Choroid plexus epithelial cell (primary cell): ENCODE measurements at places on chromosomes 6 and 20.

DNA sequence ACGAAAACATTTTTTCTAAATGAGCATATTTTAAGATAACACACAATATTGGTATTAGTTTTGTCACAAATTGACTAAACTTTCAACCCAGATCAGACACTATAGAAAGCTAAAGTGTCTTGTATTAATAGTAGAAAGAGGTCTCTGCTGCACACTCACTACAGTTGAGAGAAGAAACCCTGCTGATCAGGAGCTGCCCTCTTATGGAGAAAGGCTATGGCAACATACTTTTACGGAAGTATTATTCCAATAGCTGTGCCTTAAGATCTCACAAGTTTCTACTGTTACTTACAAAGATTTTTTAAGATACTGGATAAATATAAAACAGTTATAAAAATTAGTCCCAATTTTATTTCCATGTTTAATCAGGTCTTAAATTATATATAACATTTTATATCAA is 155.7 kb downstream of the RIMS1 start:
- DNase-seq, result peak; percentile 26

DNA sequence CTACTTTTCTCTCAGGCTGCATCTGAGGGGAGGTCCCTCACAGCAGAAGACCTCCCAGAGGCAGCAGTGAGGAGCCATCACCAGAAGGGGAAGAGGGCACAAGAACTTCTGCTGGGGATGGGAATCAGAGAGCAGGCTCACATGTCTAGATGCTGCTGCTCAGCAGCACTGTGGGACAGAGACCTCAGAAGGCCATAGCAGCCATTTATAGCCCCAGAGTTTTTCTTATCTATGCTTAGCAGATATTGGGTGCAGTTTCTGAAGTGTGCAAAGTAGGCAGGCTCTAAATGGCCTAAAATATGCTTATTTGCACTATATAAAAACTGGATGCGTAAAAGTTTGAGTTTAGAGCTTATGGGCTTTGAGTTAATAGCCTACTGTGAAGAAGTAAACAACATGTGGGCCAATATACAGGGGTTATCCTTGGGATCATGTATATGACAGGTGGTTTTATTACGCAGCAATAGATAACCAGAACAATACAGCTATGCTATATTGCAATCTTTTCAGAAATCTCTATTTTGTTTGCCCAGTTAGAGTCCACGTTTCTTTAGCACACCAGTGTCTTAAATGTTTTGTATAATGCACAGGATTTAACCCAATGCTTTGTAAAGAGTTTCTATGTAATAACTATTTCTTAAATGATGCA is 60.2 kb upstream of the TMEM244 start:
- no peak for DNase-seq

GRCh38 chr6:19632230-19632629 is 204.9 kb upstream of the ID4 start:
- no peak for DNase-seq

- DNase-seq, result no peak
Measured at GRCh38 chr20:8470156-8470555, 338.1 kb downstream of the PLCB1 start.

GRCh38 chr20:17327185-17328148 is 100.6 kb downstream of the PCSK2 start:
- DNase-seq, result no peak

GRCh38 chr6:280775-281468 is 11.4 kb upstream of the DUSP22 start:
- no peak for DNase-seq

DNA sequence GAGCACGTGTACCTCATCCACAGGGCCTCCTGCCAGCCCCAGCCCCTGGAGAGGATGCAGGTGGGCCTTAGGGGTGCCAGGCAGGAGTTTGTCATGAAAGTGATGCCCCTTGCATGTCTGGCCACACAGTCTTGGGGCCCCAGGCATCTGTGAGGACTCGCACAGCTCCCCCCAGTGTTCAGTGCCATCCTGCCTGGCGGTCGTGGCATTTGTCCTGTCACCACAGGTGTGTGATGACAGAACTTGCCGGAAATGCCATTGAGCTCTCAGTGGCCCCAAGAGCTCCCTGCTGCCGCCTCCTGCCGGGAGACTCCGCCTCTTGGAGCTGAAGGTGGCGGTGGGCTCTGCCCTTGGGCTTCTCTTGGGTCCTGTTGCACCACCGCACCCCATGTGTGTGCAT is 30.6 kb upstream of the ADRM1 start:
- DNase-seq, result no peak

DNA sequence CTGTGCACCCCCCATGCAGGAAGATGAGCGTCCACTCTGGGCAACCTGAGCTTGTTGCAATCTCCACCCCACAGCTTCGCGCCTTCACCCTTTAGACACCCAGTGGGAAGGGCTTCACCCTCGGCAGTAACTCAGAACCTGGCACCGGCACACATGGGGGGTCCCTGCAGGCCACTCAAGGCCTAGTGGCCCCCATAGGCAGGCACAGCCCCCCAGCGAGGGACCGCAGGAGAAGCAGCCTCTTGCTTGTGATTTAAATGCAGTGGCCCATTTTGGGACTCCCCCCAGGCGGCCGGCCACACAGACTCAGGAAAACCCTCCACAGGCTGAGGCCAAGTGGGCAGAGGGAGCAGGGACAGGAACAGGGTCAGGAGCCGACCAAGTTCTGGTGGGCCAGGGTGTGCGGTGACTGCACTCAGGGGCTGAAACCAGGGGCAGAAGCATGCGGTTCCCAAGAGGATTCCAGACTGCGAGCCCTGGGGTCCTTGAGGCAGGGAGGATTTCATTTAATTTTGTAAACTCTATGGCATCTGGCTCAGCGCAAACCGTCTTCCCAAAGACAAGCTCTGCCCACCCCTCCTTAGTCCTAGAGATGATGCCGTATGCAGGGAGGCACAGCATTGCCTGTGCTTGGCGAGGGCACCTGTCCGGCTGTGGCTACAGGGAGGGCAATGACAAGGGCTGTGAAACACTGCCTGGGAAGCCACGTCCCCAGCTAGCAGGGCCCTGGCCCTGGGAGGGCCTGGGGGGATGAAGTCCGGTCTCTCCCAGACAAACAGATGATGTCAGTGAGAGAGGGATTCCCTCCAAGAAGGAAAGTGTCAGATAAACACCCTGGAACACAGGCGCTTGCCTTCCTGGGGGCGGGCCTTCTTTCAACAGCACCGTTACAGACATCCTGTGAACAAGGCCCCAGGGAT is 52.9 kb upstream of the GPR31 start:
- DNase-seq, result no peak

GRCh38 chr6:118645395-118645794 is 6.0 kb downstream of the CEP85L start:
- DNase-seq, result peak; percentile 19

DNA sequence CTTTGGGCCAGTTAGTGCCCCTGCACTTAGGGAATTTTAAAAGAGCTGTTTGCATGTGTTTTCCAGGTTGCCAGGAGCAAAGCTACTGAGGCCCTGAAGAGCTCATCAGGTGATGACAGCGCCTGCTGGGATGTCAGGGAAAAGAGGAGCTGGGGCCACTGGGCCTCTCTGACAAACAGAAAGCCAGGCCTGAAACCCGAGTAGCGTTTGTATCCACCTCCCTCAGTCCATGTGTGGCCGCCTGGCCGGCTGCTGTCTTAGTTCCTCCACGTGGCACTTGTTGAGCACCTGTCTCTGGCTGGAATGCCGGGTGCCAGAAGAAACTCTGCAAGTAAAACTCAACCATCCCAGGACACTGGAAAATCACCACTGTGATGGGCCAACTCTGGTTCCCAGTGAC is 601.2 kb downstream of the CDH26 start:
- no peak for DNase-seq

DNA sequence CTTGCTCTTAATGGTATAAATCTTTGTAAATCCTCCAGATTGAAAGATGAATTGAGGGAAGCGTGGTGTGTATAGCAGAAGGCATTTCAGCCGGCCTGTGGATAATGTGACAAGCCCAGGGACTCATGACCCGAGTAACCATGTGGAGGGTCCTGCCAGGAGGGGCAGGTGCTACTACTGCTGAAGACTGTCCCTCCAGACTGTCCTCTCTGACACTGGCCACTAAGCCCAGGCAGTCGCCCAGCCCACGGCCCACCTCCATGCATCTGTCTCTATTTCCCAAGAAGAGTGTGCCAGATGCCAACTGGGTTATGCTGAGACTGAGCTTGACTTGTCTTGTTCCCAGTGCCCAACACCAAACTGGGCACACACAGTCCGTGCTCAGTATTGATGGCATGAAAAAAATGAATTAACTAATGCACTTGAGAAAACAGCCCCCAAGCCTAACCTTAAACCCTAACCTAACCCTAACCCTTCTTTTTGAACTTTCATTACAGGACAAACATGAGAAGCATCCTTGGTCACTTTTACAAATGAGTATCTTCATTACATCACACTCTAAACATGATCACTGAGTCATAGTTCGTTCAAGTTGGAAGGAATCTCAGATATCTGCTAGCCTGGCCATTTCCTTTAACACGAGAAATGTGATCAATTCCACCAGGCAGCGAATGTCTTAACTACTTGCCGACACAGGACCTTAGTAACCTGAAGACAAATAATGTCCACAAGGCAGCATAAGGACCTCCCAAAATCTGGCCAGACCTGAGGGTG is 182.2 kb upstream of the RREB1 start:
- peak; percentile 51 for DNase-seq

GRCh38 chr20:61055180-61056010 is 196.7 kb upstream of the CDH4 start:
- no peak for DNase-seq

GRCh38 chr6:76881414-76881813 is 581.9 kb downstream of the HTR1B start:
- DNase-seq, result no peak

DNA sequence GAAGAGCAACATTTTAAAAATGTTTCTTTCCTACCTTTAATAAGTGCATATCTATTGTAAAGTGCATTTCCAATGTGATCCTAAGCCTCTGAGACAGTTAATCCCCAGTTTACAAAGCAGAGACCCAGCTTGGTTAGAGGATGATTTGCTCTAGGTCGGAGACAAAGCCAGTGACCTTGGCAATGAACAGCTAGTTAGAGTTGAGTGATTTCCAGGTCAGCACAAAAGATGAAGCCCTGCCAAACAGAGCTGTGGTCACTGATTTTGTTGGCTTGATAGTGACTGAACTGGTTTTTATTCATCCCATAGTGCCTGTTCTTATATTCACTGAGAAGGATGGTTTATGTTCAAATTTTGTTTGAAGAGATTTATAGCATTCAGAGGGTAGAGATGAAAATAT is 56.6 kb upstream of the CD83 start:
- no peak for DNase-seq

DNA sequence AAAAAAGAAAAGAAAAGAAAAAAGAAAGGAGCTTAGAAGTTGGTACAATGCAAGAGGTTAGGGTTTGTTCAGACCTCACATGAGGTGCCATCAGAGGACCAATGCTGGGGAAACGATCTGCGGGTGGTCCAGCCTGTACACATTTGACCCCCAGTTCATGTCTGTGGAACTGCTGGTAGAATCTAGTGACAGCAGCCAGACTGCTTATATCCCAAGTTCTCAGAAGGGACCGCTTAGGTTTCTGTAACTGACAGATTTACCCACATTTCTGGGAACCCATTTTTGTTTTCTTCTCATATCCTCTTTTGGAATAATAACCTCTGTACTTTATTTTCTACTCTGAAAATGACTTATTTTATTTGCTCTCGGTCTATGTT is 4.7 kb downstream of the PPP1R18 start:
- no peak for DNase-seq

DNA sequence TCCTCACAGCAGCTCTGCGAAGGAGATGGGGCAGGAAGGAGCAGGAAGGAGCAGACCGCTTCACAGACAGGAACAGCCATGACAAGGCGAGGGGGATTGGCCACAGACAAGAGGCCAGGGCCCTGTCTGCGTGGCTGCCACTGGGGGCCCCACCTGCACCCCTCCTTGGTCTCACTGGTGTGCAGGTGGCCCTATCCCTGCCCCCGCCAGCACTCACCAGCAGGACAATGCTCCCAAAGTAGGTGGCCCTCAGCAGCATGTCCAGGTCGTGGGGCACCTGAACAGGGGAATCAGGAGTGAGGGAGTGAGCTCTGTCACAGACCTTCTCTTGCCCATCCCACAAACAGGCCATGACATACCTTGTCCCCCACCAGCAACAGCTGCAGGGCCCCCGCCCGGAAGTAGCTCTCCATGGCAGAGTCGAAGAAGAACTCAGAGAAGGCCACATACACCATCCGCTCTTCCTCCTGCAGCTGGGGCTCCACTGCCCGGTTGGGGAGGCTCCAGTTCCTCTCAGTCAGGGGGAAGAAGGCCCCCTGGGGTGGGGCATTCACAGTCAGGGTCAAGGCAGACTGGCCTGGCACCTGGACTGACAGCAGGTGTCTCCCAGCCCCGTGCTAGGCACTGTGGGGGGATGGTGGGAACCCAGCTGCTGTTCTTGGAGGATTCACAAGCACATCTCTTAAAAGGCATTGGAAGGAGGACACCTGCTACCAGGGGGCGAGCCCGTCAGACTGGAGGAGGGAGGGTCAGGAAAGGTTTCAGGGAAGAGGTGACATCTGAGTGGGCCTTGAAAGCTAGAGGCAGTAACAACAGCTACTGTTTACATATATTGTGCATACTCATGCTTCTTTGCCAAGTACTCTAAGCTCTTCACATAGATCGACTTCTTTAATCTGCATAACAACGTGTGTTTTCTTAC is 7.1 kb downstream of the PLTP start:
- no peak for DNase-seq

DNA sequence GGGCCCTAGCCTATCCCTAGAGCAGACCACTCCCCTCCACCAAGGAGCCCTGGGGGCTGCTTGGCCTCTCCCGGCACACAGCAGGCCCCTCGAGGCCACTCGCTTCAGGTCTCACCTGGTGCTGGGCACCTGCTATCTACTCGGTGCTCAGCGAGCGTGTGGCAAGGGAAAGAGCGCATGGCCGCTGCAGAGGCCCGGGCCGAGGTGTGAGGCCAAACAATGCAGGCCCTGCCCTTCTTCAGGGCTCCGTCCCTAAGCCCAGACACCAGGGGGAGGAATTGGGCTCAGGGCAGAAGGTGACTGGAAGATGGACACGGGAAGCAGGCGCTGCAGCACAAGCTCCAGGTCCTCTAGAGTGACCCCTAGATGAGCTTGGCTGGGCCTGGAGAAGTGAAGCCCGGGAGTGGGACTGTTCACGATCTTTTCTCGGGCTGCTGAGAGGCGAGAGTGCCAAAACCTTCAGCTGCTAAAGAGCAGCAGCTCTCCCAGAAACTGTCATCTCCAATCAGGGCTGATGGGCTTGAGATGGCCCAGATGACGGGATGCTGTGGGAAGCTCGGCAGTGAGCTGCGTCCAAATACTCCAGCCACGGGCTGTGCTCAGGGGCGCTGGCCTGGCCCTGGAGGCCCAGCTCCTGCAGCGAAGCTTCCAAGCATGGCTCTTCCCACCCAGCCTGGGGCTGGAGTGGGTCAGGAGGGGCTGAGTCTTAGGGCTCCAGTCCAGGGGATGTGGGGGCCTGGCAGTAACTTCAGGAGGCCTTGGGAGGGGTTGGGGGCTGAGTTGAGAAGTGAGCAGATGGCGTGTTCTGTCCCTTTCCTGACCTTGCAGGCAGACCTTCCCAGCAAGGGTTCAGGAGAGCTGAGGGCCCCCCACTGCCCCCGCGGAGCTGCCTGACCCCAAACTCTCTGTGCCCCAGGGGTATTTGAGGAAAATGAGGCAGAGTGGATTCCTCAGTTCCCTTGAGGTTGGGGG is 43.7 kb downstream of the APCDD1L start:
- DNase-seq, result no peak
